Sigmoid colon (tissue), 7 donors: ENCODE measurements at places on chromosomes 5 and 9.

DNA sequence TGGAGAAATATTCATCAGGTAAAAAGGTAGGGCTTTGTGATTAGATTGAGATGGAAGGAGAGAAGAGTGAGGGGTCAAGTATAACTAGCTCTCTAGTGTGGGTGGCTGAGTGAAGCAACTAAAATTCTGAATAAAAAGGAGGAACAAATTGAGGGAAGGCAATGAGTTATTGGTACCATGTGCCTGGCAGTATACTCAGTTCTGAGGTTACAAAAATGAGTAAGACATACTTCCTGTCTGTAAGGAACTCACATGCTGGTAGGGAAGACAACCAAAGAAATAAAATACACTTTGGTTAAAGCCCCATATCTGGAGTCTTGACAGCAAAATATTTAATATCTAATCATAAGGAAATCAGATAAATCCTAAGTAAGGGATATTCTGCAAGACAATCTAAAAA is 476.8 kb upstream of the C9orf72 start:
- no peak for DNase-seq

DNA sequence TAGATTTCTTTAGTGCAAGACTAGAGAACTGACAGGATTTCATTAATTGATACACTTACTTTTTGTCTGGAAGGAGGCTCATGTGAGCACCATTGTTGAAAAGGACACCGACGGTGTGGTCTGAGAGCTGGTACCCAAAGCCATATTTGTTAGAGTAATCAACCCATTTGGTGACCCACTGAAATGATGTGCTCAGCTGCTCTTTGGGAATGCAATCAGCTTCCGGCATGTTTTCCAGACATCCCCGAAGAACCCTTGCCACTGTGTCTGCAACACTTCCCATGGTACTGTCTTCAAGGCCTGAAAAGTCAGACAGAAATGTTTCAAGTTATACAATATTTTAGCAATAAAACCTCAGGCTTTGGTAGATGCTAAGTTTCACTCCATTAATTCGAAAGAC is 4.4 kb downstream of the PLK2 start:
- no peak for DNase-seq

GRCh38 chr5:173916233-173916632 is 28.1 kb downstream of the CPEB4 start:
- DNase-seq = no peak

DNA sequence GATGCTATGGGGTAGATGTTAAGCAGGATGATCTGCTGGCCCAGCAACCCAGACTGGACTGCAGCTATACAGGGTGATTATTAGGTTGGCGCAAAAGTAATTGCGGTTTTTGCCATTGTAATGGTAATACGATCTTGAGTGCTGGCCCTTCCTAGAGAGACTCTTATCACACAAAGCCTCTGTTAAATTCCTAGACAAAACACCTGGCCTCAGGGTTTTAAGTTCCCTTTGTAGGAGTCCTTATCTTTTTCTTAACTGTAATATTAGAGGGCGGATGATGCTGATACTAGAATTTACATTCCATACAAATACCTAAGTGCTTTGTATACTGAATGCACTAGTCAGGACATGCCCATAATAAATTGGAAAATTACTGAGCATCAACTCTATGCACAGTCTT is 222.2 kb downstream of the NDUFS4 start:
- no peak for DNase-seq

DNA sequence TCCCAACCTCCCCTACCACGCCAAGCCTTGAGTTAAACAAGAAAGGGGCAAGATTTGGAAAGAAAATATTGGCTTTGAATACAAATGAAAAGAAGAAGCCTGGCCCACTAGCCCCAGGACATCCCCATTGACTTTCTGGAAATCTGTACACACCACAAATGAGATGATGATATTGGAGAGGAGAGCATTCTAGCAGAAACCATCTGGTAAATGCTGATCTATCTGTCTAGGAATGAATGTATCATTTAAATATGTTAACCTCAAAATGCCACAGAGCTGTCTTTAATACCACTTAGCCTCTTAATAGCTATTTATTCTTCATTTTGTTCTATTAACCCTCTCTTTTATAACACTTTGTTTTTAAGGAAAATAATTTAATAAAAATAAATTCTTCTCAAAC is 270.2 kb upstream of the PDE4D start:
- no peak for DNase-seq

GRCh38 chr9:21244836-21245235 is 5.0 kb upstream of the IFNA14 start:
- DNase-seq = no peak

GRCh38 chr5:179307013-179307800 is 38.1 kb downstream of the ADAMTS2 start:
- peak; percentile 60 for DNase-seq

DNA sequence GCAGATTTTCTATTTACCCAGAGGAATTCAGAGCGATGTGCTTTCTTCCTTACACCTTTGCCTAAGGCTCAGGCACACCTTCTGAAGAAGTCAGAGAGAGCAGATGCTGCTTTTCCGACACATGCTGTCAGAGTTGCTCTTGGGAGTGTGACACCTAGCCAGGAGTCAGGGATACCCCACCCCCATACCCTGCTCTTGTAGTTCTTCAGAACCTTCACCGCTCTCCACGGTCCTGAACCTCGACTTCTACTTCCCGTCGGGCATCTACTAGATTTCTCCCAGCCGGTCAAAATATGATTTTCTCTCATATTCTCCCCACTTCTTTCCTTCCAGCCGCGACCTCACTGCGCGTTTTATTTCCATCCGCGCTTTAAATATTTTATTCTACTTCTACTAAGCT is 1.7 kb downstream of the GRIN3A start:
- no peak for DNase-seq
